ENCODE measurements at places on chromosomes 4 and X.

GRCh38 chr4:140044337-140044902, 109.6 kb downstream of the MAML3 start:
- DNase-seq, result no peak

GRCh38 chr4:73847526-73848182, 5.4 kb upstream of the PF4V1 start:
- no peak for DNase-seq

GRCh38 chr4:148089624-148090023, 352.6 kb downstream of the NR3C2 start:
- no peak for DNase-seq

- peak; percentile 74 for DNase-seq
These were observed 68.5 kb downstream of the SPINK2 start for GRCh38 chr4:56752985-56753384.

GRCh38 chr4:183142571-183143550, 43.8 kb downstream of the WWC2 start:
- no peak for DNase-seq

DNA sequence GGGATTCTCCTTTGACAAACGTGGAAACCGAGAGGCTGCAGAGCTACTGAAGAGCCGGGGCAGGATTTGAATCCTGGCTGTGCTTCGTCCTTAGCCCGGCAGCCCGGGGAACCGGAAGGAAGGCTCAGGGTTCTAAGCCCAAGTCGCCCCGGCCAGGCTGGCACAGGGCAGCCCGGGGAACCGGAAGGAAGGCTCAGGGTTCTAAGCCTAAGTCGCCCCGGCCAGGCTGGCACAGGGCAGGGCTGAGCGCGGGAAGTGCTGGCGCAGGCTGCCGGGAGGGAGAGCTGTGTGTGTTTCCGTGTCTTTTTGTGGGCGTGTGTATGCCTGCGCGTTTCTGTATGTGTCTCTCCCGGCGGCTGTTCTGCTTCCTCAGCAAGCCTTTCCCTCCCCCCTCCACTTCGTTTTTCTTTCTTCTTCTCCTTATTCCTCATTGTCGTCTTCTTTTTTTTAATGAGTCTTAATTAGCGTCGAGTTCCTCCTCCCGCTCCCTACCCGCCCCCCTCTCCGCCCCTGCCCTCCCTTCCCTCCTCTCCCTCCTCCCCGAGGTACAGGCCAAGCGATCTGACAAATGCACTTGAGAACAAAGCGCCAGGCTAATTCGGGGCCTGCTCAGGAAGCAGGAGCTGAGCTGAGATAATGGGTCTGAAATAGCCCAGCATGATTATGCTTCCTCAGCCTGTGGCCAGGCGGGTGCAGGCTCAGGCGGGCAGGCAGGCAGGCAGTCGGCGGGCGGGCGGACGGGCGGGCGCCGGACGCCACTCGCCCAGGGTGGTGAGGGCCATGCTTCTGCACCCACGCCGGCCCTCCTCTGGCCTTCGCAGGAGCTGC, 65.9 kb downstream of the EFNB1 start:
- no peak for DNase-seq

Measured in WERI-Rb-1 (cell line).